ENCODE measurements at places on chromosomes 6 and 20.

GRCh38 chr6:41720783-41721182, 14.6 kb downstream of the TFEB start:
- no peak for DNase-seq
- H3K36me3 ChIP-seq, result peaks cover 7% of the 10 kb centered on the region
- H3K4me1 ChIP-seq, result peaks cover 82% of the 10 kb centered on the region
- peak overlapping the region; percentile 94 for H3K4me3 ChIP-seq
- peak overlapping the region; percentile 92 for H3K27ac ChIP-seq
- H3K27me3 ChIP-seq, result no peaks in the 10 kb centered on the region

DNA sequence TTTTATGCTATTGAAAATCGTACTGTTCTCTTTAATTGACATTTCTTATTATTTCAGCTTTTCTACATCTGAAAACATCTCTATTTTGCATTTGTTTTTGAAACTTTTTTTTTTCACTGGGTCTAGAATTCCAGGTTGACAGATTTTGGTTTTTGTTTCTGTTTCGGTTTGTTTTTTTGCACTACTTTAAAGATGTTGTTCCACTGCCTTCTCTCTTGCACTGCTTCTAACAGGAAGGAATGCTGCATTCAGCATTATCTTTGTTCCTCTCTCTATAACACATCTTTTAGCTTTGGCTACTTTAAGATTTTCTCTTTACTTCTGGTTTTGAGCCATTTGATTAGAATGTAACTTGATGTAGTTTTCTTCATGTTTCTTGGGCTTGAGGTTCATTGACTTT, 20.1 kb upstream of the SLC17A1 start:
- DNase-seq, result no peak
- H3K27me3 ChIP-seq, result peaks cover 9% of the 10 kb centered on the region
- no peak overlapping the region for H3K4me3 ChIP-seq
- no peaks in the 10 kb centered on the region for H3K36me3 ChIP-seq
- H3K4me1 ChIP-seq, result peaks cover 3% of the 10 kb centered on the region
- no peak overlapping the region for H3K27ac ChIP-seq

DNA sequence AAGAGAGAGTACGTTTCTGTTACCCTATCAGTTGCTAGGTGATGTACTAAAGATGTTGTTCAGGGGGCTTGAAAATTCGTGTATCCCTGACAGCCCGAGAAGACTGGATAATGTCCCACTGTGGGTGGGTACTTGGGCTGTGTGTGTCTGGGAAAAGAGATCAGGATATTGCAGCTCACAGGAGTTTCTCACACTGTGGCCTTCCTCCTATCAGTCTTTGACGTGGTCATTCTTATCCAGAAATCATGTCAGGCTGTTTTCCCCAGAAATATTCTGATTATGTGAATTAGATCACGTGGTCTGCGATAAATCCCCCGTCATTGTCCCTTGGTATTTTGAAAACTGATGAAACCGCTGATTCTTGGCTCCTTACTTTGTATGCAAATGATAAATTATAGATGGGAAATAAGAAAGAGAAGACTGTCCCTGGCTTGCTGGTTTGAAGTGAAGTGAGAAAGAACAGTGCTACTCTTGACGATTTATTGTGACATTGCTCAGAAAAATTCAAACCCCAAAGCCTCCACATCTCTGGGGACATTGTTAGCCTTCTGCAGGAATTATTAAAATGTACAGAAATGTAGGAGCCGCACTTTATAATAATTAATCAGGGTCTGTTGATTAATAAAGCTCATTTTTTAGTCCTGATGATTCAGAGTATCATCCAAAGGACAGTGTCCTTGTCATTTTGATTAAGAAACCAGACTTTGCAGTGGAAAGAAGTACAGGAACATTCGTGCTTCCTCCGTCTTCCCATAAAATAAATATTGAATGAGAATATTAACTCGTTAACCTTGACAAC, 167.5 kb upstream of the TSHZ2 start:
- no peaks in the 10 kb centered on the region for H3K36me3 ChIP-seq
- H3K4me3 ChIP-seq, result no peak overlapping the region
- no peak overlapping the region for H3K27ac ChIP-seq
- no peaks in the 10 kb centered on the region for H3K4me1 ChIP-seq

DNA sequence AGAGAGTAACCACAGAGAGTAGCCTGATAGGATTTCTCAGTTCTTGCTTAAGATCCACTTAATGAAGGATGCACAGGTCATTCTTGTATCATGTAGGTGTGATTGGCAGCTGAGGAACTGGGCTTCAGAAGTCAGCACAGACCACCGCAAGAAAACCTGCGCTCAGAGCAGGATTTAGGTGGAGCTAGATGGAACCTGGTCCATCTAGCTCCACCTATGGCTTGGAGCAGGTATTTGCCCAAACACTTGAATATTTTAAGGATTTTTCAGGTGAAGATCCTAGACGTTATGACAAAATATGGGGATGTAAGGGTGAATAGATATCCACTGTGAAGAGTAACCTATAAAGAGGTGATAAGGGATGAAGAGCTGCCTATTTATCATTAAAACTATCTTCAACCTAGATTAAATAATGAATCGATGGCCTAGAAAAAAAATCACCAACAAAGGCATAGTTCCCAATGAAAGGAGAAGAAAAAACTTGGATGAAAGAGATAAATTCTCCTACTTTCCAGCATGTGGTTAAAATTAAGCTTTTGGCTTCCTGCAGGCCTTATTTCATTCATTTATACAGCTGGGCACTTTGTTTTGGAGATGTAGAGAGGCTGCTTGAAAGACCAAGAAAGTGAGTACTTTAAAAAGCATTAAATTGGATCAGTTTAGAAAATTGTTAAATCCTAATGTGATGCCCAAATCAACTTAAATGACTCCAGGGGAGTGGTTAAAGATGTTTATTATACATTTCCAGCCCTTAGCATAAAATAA, 778.4 kb upstream of the GJE1 start:
- no peak for DNase-seq
- H3K36me3 ChIP-seq, result no peaks in the 10 kb centered on the region
- H3K4me3 ChIP-seq, result no peak overlapping the region
- no peak overlapping the region for H3K27ac ChIP-seq

All from memory B cell (primary cell).